ENCODE measurements at places on chromosomes 6 and 20.

GRCh38 chr6:41488433-41489119 is 57.6 kb upstream of the FOXP4 start:
- no peak for DNase-seq

DNA sequence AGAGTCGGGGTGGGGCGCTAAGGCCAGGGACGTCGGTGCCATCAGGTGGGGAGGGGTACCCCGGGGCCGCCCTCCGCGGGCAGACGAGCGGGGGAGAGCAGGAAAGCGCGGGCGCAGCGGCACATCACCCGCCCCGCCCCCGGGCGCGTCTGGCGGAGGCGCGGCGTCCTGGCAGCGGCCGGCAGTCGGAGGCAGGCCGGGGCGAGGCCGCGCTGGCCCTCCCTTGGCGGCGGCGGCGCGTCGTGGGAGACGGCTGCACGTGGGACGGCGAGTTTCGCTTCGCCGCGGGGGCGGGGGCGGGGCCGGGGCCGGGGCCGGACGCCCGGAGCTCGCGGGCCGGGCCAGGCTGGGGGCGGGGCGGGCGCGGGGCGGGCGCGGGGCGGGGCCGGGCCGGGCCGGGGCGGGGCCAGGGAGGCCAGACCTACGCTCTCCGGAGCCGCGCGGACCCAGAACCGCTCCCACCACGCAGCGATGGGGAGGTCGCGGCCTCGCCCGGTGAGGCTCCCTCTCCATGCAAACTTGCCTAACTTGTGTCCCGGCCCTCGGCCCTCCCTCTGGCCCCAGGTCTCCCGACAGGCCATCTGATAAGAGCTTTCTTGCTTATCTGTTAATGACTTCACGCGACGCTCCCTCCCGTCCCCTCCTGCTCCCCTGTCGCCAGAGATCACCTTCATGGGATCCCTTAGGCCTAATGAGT is 12.5 kb downstream of the ITPR3 start:
- peak; percentile 33 for DNase-seq

GRCh38 chr6:134307870-134308269 is 10.0 kb downstream of the SGK1 start:
- no peak for DNase-seq

GRCh38 chr6:85419046-85419759 is 30.7 kb upstream of the NT5E start:
- DNase-seq: no peak

DNA sequence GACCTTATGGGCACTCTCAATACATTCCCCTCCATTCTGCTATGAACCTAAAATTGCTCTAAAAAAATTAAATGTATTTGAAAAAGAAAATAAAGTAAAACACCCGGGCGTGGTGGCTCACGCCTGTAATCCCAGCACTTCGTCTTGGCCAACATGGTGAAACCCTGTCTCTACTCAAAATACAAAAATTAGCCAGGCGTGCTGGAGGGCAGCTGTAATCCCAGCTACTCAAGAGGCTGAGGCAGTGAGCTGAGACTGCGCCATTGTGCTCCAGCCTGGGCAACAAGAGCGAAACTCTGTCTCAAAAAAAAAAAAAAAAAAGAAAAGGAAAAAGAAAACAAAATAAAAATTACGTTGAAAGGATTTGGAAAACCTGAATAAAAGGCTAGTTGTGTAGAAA is 60.5 kb downstream of the CD164 start:
- DNase-seq: no peak

GRCh38 chr6:111615916-111616612 is 10.4 kb upstream of the TRAF3IP2 start:
- DNase-seq: no peak

GRCh38 chr6:19731282-19731681 is 105.9 kb upstream of the ID4 start:
- no peak for DNase-seq

DNA sequence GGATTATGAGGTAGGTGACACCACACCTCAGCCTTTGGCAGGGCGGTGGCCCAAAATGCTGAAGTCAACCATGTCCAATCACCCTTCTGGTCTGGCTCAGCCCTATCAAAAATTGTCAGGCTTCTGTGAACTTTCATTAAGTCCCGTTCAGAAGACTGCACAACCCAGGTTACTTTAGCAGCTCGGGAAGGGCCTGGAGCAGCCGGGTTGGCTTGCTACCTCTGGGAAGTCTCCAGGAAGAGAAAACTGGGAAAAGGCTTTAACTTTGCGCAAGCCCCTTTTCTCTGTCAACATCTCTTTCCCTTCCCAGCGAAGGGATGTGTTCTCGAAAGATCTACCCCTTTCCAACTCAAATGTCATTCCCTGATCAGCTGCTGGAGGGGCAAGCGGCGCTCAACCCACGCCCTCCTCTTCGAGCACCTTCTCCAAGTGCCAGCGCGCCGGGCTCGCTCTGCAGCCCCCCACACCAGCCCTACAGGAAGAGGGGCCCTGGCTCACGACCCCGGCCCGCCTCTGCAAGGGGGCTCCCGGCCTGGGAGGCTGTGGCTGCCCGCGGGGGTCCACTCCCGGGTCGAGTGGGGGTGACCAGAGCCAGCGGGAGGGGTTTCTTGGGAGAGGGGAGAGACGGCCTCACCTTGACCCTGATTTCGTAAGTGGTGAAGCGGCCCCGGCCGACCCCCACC is 573 bp downstream of the SNX3 start:
- peak; percentile 26 for DNase-seq

- no peak for DNase-seq
These were observed 3.1 kb downstream of the NCOA7 start for GRCh38 chr6:125793863-125794262.

GRCh38 chr20:37673444-37673843 is 20.4 kb upstream of the CTNNBL1 start:
- DNase-seq: no peak

- DNase-seq: peak; percentile 93
These were observed at the start of gene UST for GRCh38 chr6:148746363-148747144. Gene UST (plus strand): TSS chr6:148747030. CDS start chr6:148747431, 401 bp downstream.

- no peak for DNase-seq
These were observed 143.3 kb downstream of the UST start for GRCh38 chr6:148890096-148890495.

DNA sequence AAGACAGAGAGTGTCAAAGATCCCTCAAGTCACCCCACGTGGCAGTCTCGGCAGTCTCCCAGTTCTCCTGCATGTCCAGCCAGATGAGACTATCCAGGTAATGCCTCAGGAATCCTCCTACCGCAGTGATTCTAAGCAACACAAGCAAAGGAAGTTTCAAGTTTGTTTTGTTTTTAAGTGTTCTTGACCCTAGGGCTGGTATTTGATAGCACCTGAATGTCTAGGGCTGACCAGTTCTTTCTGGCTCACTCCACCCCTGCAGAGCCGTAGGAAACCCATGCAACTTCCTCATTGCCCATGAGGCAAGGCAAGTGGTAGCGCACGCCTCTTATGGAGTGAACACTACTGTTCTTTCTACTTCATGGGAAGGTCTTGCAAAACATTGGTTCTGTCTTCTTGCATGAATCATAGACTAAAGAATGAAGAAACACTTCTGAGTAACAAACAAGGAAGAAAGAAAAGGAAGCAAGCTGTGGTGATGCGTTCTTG is 24.8 kb upstream of the FOXQ1 start:
- no peak for DNase-seq

GRCh38 chr6:170129691-170130171 is 161.1 kb downstream of the DLL1 start:
- no peak for DNase-seq

GRCh38 chr6:53635322-53635721 is 30.2 kb downstream of the KLHL31 start:
- no peak for DNase-seq

- no peak for DNase-seq
These were observed 4.1 kb upstream of the SFT2D1 start for GRCh38 chr6:166346449-166346848.

DNA sequence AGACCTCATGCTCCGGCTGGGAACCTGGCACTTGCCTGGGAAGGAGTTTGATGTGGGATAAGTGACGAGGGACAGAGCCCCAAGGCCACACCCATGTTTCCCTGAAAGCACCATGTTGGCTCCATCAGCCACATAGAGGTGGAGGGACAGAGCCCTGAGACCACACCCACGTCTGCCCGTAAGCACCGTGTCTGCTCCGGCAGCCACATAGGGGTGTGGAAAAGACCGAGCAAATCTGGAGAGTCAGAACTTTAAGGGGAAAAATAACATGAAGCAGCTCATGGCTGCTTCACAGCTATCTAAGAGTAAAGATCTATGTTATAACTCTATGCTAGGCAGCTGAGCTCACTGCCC is 15.3 kb downstream of the SLCO4A1 start:
- no peak for DNase-seq

GRCh38 chr20:16587066-16587465 is 13.8 kb upstream of the KIF16B start:
- no peak for DNase-seq

GRCh38 chr20:709423-709822 is 33.8 kb upstream of the SCRT2 start:
- DNase-seq: no peak

GRCh38 chr6:99333068-99333467 is 16.4 kb downstream of the FAXC start:
- DNase-seq: no peak

GRCh38 chr20:38343311-38344106 is 2.8 kb upstream of the LBP start:
- DNase-seq: peak; percentile 66

GRCh38 chr20:588476-588875 is 21.6 kb downstream of the TCF15 start:
- DNase-seq: no peak

DNA sequence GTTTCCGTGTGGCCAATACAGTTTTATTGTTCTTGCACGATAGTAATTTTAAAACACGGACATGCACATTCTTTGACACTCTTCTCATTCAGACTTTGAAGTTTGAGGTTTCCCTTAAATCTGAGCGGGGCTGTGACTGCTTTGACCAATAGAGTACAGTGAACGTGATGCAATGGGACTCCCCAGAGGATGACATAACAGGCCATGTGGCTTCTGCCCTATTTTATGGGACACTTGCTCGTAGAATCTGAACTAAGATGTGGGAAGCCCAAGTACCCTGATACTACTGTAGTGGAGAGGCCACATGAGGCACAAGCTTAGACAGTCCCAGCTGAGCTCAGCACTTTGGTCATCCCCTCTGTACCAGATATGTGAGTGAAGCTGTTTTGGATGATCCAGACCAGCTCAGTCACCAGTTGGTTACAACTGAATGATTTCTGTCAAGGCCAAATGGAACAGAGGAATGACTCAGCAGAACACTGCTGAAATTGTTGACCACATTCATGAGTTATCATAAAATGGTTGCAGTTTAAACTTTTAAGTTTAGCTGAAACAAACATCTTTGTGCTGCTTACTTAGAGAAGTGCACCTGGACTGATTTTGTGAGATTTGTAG is 279.4 kb downstream of the RFPL4B start:
- no peak for DNase-seq

DNA sequence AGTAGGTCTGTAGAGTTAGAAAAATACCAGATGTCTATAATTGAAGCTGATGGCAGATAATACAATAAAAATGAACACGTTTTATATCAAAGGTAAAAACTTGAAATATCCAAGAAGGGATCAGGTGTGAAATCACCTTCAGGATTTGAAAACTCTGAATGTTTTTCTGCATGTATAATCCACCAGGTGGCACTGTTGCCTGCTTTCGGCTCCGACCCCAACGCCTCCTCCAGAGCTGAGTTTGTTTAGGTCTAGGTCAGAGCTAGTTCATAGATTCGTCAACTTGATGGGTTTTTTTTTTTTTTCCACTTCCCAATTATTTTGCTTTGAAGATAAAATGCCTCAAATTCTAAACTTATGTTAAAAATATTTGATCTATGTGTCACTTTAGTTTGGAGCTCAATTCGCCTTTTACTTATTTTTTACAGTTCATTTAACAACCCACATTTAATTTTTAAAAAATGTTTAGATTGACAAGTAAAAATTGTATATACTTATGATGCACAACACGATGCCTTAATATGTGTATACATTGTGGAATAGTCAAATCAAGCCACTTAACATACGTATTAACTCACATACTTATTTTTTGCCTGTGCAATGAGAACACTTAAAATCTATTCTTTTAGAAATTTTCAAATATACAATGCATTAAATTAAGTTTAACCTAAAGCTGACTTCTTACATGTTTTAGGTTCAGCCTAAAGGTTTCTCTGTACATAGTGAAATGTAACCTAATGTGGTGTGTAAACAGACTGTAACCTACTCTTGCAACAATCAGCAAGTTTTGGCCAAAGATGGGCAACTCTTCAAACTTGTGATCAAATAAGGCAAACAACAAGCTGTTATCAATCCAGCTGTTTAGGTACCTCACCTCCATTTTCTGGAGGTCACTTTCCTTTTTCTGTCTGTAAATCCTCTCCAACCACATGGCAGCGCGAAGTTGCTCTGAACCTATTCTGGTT is 39.4 kb upstream of the ENPP4 start:
- peak; percentile 60 for DNase-seq

- no peak for DNase-seq
These were observed 466.8 kb upstream of the CDH4 start for GRCh38 chr20:60785301-60785700.

- DNase-seq: no peak
These were observed 54.3 kb upstream of the SPACA1 start for GRCh38 chr6:87993356-87993755.

GRCh38 chr20:57128044-57128757 is 138.2 kb downstream of the BMP7 start:
- DNase-seq: no peak

DNA sequence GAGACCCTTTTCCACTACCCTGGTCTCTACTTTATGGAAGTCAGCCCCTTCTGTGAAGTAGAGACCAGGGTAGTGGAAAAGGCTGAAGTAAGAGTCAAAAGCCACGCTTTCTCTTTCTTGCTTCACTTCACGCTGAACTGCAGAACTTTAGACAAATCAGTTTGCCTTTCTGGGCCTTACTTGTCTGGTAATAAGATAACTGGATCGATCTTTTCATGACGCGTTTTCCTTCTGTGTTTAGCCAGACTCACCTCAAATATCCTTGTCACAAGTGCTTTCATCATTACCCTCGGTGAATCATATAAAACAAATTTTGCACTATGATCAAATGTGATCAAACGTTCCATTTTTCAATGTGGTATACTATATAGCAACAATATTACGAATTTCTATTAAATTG is 170.7 kb downstream of the CLIC5 start:
- DNase-seq: no peak

DNA sequence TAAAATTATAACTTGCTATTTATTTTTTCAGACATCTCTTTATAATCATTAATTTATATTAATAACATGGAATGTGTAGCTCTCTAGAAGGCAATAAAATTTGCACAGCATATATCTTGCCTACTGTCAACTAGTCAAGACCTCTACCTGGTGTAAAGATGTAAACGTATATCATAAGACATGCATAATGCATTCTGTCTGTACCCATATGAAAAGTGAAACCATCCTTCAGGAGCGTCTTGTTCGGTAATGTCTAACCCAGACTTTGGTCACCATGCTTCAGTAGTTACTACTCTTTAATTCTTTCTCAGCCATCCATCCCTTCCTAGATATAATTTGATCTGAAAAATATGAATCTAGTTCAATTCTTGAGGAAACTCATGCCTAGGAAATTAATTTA is 21.0 kb downstream of the CEP43 start:
- DNase-seq: no peak

DNA sequence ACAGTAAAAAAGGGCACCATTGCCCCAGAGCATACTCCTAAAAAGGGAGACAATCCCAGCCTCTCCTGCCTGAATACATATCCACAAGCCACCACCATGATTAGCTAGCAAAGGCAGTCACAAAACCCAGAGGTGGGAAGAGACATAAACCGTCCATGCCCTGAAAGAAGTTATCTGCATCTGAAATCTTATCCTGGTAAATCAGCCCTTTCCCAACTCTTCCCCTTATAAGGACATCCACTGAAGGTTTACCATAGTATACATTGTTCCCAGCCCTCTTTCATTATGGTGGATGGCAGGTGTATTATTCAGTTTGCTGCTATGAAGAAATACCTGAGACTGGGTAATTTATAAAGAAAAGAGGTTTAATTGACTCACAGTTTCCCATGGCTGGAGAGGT is 95.2 kb downstream of the TBC1D7 start:
- no peak for DNase-seq

All from renal cortex interstitium (tissue), 15 donors.